ENCODE measurements at places on chromosomes 11 and 22. TPM values are rescaled to one million over a fixed set of nuclear protein-coding genes. Genes with fewer than 3 reads are reported as not detected.

- peak overlapping the region; percentile 79 for H3K27ac ChIP-seq
- no peak overlapping the region for H3K4me3 ChIP-seq
- H3K4me1 ChIP-seq: peaks cover 8% of the 10 kb centered on the region
- no peaks in the 10 kb centered on the region for H3K36me3 ChIP-seq
Observed at GRCh38 chr11:28833670-28834069, 725.5 kb downstream of the METTL15 start.

DNA sequence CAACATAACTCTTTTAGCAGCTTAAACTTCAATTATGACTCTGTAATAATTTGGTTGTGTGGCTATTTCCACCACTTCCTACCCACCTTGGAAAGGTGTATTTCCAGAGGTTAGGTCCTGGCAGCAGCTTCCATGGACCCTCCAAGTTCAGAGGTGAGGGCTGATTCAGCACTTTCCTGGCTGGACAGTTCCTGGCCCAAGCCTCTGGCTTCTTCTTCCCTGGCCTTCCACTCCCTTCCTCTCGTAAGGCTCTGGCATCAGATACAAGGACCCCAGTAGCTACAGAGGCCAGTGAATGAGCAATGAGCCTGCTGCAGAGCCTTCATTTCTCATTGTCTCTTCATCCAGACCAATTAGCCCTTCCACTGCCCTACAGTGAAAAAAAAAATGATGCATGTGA lies 98.1 kb upstream of the KIRREL3 start:
- H3K4me3 ChIP-seq: no peak overlapping the region
- H3K27ac ChIP-seq: no peak overlapping the region
- no peak for DNase-seq

GRCh38 chr22:47434336-47435203 lies 672.1 kb downstream of the TBC1D22A start:
- no peak overlapping the region for H3K4me3 ChIP-seq
- H3K27me3 ChIP-seq: no peaks in the 10 kb centered on the region
- H3K27ac ChIP-seq: no peak overlapping the region
- DNase-seq: peak; percentile 67

DNA sequence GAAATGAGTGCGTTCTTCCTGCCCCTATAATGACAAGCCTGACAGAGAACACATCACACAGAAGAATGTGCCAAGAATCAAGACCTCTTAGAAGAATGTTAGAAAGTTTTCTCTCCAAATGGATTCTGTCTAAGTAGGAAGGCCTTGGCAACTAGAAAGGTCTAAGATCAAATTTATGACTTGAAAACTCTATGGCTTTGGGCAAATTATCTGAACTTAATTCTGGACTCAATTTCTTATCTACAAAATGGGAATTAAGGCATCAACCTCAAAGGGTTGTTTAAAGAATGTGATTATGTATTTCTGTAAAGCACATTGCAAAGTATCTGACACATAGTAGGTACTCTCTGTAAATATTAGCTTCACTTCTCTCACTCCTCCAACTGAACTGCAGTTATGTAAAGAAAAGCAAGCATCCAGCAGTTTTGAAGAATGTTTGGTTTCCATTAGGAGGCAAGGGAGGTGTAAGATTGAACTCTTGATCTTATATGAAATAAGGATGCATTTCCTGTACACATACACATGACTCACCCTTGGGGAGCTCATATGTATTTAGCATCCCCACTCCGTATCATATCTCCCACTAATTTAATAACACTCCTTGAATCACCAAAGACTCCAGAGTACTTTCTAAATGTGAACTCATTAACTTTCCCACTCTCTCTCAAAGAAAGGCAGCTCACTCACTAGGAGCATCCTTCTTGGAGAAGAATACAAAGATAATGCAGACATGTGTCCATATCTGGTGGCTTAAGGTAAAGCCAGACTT lies 77.6 kb downstream of the ETS1 start:
- no peak overlapping the region for H3K4me3 ChIP-seq
- no peaks in the 10 kb centered on the region for H3K27me3 ChIP-seq
- peaks cover 7% of the 10 kb centered on the region for H3K36me3 ChIP-seq
- DNase-seq: peak; percentile 72
- H3K4me1 ChIP-seq: peaks cover 45% of the 10 kb centered on the region

DNA sequence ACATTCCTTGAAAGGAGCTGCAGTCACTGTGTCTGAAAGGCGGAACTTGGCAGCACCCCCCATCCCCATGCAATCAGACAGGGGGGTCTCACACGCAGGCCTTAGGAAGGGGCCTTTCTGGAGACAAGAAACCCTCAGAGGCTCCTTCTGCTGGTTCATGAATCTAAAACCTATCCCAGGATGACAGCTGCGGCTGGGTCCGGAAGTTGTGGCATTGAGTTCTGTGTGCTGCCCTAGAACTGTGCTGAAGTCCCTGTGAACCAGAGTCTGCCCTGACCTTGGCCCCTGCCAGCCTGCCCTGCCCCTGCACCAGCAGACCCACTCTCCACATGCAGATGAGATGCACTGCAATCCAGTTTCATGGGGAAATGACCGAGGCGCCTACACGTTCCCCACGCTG lies 268.0 kb downstream of the CTTN start:
- H3K4me1 ChIP-seq: no peaks in the 10 kb centered on the region
- H3K27ac ChIP-seq: no peak overlapping the region
- no peak for DNase-seq
- no peaks in the 10 kb centered on the region for H3K36me3 ChIP-seq
- H3K4me3 ChIP-seq: no peak overlapping the region

DNA sequence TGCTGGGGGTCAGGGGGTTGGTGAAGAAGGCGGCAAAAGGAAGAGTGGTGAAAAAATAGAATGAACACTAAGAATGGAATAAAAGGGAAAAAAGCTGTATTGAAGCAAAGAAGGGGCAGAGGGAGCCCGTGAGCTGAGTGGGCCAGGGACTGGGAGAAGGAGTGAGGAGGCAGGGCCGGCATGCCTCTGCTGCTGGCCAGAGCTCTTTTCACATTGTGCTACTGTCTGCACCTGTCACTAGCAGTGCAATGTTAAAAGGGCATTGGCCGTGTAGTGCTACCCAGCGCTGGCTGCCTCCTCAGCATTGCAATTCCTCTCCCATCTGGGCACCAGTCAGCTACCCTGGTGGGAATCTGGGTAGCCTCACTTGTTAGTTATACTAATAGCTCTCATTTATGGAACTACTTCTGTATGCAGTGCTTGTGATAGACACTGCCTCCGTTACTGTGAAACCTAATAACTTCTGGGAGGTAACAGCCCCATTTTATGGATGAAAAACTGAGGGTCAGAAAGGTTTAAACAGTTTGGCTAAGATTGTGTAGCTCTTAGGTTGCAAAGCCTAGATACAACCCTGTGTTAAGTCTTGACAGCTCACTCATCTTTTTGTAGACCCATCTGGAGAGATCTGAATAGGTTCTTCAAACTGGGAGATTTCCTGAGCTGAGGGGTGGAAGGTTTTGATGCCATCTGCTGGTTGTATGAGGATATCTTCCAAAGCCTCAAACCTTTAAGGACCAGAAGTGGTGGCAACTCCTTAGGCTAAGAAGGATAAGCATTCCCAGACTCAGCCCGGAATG lies 8.5 kb downstream of the YPEL4 start:
- peaks cover 3% of the 10 kb centered on the region for H3K27me3 ChIP-seq
- H3K4me3 ChIP-seq: no peak overlapping the region
- DNase-seq: peak; percentile 78
- peaks cover 20% of the 10 kb centered on the region for H3K4me1 ChIP-seq
- no peaks in the 10 kb centered on the region for H3K36me3 ChIP-seq
- no peak overlapping the region for H3K27ac ChIP-seq

DNA sequence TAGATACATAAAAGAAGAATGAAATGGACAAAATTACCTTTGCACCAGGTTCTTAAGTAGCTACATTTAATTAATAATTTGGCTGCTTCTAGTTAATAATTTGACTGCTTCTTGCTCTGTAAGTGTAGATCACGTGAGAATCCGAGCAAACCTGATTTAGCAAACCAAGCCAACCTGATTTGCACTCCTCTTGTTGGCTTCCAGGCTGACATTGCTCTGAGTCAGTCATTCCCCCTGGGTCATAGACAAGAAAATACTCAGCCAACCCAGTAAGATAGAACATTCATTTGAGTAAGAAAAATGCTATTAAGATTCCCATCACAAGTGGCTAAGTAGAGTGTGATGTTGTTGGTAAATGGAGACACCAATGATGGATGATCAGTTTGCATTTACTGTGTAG lies 304.1 kb downstream of the C11orf87 start:
- no peak overlapping the region for H3K27ac ChIP-seq
- no peaks in the 10 kb centered on the region for H3K36me3 ChIP-seq
- DNase-seq: no peak
- H3K4me3 ChIP-seq: no peak overlapping the region
- H3K27me3 ChIP-seq: no peaks in the 10 kb centered on the region

- no peaks in the 10 kb centered on the region for H3K36me3 ChIP-seq
- H3K4me1 ChIP-seq: peaks cover 29% of the 10 kb centered on the region
- peak overlapping the region; percentile 62 for H3K27ac ChIP-seq
- H3K4me3 ChIP-seq: no peak overlapping the region
- no peaks in the 10 kb centered on the region for H3K27me3 ChIP-seq
- DNase-seq: peak; percentile 45
Observed at GRCh38 chr11:126115127-126115495, 52.4 kb upstream of the CDON start.

DNA sequence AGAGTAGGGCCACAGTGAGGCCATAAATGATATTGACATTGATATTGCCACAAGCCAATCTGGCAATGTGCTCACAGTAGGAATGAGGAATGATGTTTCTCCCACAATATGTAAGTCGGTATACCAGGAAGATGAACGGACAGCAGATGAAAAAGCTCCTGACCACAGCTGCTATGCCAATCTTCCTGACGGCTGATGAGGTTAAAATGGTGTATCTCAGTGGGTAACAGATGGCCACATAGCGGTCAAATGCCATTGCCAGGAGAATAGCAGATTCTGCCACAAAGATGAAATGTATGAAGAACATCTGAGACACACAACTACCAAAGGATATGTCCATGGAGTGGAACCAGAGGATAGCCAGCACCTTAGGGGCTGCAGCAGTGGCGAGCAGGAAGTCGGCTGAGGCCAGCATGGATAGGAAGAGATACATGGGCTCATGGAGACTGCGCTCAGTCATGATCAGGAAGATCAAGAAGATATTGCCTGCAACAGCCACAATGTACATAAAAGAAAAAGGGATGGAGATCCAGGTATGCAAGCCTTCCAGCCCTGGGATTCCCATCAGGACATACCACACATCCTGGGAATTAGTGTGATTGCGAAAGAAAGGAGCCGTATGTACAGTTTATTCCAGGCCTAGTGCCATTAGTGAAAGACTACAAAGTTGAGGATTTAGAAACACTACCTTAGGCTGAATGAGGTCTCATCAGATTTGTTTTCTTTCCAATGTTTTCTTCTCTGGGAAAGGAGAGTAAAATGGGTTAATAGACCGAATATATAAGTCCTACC lies 22.2 kb downstream of the OR51V1 start:
- H3K36me3 ChIP-seq: no peaks in the 10 kb centered on the region
- no peak overlapping the region for H3K4me3 ChIP-seq
- H3K27ac ChIP-seq: no peak overlapping the region
- H3K27me3 ChIP-seq: no peaks in the 10 kb centered on the region

DNA sequence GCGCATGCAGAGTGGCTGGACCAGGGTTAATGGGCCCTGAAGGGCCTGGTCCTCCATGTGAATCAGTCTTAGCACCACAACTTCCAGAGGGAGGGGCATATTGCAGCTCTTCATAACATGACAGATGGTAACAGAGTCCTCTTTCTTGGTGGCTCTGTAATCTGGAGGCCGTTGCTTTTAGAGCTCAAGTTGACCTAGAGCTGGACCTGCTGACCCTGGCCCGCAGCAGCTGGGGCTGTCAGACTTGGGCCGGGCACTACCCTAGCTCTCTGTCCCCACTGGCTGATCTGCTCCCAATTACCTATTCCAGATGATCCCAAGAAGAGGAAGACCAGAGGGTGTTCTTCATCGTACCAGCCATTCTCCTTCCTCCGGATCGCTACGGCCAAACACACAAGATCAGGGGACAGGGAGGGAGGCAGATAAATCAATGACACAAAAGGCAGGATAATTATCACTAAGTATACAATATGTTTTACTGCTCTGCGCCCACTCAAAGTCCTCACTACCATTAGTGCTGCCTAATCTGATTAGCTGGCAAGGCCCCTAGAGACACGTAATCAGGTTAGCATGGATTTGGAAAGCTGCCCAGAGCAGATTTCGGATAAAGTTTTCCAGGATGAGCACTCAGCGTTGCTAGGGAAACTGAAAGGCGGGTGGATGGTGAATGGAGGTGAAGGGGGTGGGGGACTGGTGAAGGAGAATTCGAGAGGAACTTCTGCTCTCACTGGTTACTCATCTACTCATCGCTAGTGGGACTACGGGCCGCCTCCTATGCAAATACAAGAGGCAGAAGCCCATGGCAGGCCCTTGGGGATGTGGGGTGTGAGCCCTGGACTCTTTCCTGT lies 64.5 kb upstream of the PHOX2A start:
- H3K4me1 ChIP-seq: peaks cover 7% of the 10 kb centered on the region
- peak; percentile 97 for DNase-seq
- H3K36me3 ChIP-seq: peaks cover 2% of the 10 kb centered on the region
- peak overlapping the region; percentile 67 for H3K27ac ChIP-seq
- H3K27me3 ChIP-seq: no peaks in the 10 kb centered on the region

DNA sequence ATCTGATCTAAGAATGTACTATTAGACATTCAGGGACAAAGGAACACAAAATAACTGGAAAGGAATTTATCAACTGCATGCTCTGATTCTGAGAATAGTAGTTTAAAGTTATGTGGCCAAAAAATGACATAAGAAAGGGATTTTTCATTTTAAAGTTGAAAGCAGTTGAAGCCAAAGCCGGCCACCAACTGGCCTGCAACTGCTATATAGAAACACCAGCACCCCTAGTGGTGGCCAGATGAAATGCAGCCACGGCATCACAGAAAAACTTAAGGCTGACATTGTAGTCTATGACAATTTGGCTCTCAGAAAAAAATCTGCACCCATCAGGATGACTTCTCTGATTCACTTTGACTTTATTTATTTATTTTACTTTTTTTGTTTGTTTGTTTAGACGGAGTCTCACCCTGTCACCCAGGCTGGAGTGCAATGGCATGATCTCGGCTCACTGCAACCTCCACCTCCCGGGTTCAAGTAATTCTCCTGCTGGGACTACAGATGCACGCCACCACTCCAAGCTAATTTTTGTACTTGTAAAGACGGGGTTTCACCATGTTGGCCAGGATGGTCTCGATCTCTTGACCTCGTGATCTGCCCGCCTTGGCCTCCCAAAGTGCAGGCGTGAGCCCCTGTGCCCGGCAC lies 59.2 kb downstream of the SLC35F2 start:
- H3K27ac ChIP-seq: no peak overlapping the region
- H3K27me3 ChIP-seq: no peaks in the 10 kb centered on the region
- H3K4me3 ChIP-seq: no peak overlapping the region
- H3K4me1 ChIP-seq: no peaks in the 10 kb centered on the region
- no peaks in the 10 kb centered on the region for H3K36me3 ChIP-seq

GRCh38 chr11:48018528-48019216 lies 38.3 kb downstream of the PTPRJ start:
- no peak overlapping the region for H3K27ac ChIP-seq
- no peak for DNase-seq
- no peaks in the 10 kb centered on the region for H3K36me3 ChIP-seq
- H3K27me3 ChIP-seq: no peaks in the 10 kb centered on the region
- peaks cover 4% of the 10 kb centered on the region for H3K4me1 ChIP-seq
- H3K4me3 ChIP-seq: no peak overlapping the region

The TUBA8 gene
- 3.9 TPM for polyA plus RNA-seq

The ZNRF3 gene
- polyA plus RNA-seq: 2.5 TPM

The SEC14L6 gene
- polyA plus RNA-seq: 0.21 TPM

The TP53I11 gene
- 53.2 TPM for polyA plus RNA-seq
